ENCODE measurements at places on chromosomes 6 and 20.

GRCh38 chr20:60700728-60701127, 551.3 kb upstream of the CDH4 start:
- DNase-seq, result no peak

DNA sequence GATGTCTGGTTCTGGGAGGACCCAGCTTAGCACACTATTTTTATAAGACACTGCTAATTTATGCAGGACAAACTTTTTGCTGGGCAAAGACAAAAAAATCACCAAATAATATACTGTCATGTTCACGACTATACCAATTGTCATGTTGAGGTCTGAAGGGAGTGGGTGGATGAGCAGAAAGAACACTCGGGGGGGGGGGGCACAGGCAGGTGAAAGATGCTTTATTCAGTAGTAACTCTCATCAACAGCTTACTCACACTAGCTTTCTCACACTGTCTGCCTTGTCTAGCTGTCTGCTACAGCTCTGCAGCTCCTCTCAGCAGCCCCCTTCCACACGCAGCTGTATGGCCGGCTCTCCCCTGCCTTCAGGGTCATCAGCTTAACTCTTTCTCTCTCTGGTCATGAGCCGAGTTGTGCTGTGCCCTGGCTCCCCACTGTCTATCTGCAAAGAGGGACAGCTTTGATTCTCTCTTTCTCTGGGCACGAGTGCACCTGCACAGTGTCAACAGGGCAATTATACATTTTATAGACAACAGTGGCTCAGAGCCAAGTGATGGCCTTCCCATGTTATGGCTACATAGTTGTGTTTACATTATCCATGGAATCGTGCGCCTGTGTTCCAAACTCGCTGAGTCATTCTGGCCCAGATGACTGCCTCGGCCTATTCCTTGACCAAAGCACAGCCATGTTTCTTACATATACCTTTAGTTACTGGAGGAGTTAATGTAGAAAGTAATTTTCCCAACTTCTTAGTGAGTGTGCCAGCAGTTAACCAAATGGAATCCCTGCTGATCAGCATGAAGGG, 187.7 kb upstream of the PRSS16 start:
- DNase-seq, result no peak

DNA sequence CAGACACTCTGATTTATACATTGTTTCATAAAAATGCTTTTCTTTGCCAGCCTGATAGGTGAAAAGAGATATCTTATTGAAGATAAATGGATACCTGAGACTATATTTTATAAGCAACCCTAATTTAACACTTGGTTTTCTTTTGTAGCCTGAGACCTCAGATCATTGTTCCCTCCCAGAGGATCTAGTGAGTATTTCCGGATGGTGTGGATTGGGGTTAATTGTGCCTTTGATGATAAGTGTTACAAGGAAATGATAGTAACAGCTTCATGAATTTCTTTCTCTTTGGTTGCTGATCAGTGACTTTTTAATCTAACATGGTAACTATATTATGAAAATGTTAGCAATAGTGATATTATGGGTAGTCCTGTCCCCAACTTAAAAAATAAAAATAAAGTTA, 30.4 kb downstream of the KDM1B start:
- no peak for DNase-seq

- DNase-seq, result peak; percentile 19
Observed at GRCh38 chr6:158564243-158565121, 4.6 kb downstream of the TMEM181 start.

- no peak for DNase-seq
Observed at GRCh38 chr6:35202066-35202546, 11.7 kb upstream of the SCUBE3 start.

DNA sequence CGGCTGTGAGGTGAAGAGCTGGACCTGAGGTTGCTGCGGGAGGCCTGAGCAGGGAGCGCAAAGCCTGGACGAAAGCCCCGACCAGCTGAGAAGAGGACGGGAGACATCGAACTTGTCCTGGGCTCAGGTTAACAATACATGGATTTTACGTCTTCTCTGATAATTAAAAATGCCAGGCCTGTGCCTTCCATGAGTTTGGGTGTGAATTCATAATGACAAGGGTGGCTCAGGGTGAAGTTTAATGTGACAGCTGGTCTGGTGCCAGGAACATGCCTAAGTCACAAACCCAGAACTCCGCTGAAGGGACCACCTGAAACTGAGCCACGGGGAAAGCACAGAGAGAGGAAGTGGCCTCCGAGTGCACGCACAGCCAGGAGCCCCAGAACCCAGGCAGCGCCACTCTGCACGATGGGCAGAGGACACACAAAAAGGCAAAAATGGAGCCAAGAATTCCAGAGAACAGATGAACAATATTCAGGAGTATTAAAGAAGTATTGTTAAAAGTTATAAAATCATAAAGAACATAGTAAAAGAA, 150.1 kb upstream of the RPS6KA2 start:
- no peak for DNase-seq

GRCh38 chr6:155030148-155030720, 35.1 kb downstream of the TIAM2 start:
- no peak for DNase-seq

- DNase-seq, result peak; percentile 58
Observed at GRCh38 chr20:44019638-44020335, 105.1 kb downstream of the TOX2 start.

GRCh38 chr20:49768204-49769047, 44.2 kb upstream of the SLC9A8 start:
- no peak for DNase-seq

- DNase-seq, result no peak
Observed at GRCh38 chr6:62283796-62284411, 2.1 kb downstream of the KHDRBS2 start.

DNA sequence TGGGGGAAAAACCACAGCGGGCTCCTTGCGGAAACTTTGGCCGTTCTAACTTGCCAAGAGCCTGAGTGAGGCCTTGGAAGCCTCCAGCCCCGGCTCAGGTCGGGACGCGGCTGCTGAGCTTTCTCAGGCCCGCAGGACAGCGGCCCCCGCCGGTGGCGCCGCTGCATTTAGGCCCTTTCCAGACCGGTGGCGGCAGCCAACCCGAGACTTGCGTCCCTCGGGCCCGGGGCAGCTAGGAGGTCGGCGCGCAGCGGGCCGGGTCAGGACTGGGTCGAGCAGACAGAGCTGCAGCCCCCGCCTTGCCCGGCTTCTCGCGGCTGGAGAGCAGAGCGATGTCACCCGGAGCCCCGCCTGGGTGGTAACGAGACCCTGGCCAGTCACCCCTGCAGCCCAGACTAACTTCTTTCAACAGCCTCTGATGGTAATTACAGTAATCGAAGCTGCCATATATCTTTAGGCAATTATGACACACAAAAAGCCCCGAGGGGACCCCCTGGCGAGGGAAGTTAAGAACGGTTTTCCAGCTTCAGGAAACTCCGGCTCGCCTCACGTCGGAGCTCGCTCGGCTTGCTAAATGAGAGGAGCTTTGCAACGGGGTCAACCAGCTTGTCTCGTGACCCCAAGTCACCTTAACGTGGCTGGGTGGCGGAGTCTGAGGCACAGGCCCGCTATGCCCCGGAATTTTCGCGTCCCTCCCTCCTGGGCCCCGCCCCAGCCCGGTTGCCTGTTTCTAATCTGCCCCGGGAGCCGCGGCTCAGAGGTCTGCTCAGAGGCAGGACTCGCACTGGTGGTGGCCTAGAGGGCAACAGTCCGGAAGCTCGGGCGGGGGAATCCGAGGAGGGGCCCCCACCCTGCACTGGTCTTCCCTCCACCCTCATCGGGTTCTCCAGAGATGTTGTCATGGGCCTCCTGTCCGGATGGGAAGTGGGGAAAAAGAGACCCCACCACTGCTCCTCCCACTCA, 3.0 kb downstream of the NR2E1 start:
- DNase-seq, result no peak

DNA sequence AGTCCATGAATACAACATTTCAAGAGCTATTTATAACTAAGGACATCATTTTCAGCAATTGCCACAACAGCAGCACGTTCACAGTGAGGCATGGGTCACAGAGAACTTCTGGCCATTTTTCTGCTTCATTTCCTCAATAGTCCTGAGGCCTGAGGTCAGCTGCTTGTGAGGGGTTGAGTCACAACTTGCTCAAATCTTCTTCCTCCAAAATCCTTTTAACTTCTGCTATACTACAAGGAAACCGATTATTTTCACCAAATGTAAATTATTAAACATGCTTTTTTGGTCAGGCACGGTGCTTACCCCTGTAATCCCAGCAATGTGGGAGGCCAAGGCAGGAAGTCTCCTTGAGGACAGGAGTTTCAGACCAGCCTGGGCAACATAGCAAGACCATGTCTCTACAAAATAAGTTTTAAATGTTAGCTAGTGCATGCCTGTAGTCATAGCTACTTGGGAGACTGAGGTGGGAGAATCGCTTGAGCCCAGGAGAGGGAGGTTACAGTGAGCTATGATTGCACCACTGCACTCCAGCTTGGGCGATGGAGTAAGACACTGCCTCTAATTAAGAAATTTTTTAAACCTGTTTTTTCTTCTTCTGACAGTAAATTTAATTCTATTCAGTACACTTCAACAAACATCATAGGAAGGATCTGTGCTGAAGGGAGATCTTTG, 11.1 kb upstream of the SLC16A10 start:
- DNase-seq, result no peak

- DNase-seq, result no peak
Observed at GRCh38 chr6:137625808-137626207, 131.6 kb upstream of the OLIG3 start.

DNA sequence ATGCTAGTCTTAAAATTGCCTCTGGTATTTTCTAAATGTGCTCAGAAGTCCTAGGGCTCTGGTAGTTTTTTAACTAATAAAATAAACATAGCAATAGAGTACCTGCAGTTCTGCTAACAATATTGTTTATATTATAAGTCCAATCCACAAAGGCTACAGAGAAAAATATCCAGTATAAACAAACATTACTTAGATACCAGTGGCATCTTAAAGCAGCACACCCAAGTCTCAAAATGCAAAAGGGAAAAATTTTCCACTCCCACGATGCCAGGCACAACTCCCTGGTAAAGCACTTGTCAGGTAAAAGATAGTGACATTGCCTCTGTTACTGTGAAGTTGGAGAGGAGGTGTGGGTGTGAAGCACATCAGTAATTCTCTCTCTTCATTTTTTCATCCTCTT, 123.3 kb downstream of the OGFRL1 start:
- DNase-seq, result no peak

- DNase-seq, result peak; percentile 6
Observed at GRCh38 chr20:34190679-34191090, 50.5 kb upstream of the ASIP start.

GRCh38 chr20:44228465-44229258, 18.1 kb upstream of the OSER1 start:
- no peak for DNase-seq
